DMS 273 treated with DMSO at 0.1 percent for 48 hours (cell line): ENCODE measurements at places on chromosomes 12 and 14.

DNA sequence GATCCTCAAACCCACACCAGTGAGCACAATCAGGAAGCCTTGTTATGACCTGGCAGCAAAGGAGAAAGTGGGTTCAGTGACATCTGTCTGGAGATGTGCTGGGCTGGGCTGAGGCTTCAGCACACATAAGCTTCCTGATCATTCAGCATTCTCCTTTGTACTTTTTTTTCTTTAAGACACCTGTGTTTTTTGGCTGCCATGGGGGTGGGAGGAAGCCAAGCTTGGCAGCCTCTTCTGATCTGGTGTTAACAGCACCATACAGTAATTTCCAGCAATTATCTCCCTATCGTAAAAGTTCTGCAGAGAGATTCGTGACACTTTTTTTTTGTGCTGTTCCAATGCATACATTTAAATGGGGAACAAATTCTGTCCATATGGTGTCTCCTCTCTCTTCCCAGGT is 38.9 kb upstream of the RASSF3 start:
- DNase-seq: no peak

DNA sequence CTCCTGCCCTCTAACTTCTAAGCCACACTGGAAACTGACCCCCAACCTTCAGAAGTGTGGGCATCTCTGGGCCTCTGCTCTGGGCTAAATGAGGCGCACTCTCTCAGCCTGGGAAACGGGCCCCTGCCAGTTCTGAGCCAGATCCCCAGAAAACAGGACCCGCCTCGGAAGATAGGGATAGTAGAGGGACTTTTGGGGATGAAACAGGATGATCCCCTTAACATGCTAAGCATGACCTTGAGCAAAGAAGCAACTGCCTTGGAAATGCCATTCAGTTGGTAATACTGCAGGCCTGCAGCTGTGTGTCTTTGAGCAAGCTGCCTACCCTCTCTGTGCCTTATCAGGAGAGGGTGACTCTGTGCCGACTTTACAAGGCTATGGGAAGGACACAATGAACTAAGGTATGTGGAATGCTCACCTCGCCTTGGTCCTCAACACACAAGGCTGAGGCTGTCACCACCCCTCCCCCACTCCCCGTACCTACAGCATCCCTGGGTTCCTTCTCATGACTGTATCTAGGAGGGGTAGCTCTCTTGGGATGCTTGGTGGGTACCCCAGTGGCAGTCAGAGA is 54.0 kb downstream of the NCOR2 start:
- DNase-seq: no peak

DNA sequence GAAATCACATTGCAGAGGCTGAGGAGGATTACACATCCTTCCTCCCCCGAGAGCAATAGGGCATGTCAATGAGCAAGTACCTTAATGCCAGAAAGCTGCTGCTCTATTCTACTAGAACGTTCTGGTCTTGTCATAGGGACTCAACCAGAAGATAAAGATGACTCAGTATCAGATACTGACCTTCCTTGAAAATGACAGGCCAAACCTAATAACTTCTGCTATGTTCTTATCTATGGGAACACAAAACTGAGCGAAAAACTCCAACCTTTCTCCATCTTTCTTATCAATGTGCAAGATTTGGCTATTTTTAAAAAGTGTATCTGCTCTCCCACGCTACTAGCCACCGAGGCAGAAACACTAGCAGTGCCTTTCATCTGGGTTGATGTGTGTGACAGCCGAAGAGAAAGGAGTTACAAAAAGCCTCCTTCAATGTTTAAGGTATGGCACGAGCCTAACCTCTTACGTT is 5.5 kb downstream of the CCDC92 start:
- no peak for DNase-seq

DNA sequence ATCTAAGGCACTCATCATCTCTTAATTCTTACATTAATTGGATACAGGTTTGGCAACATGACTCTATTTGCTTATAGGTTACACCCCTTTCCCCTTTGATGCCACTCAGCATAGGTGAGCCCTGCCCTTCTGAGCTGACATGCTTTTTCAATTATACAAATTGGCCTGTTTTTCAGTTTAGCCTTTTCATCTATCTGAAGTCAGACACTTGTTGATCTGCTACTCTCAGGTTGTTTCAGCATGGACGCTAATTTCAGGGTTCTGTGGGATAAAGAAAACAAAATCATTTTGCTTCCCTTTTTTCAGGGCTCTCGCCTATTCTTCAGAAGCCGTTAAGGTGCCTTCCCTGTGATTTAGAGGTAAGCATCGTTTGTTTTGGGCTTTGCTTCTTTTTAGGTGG is 55.3 kb downstream of the DACT1 start:
- DNase-seq: no peak

GRCh38 chr14:22002860-22003284 is 329.3 kb upstream of the OR4E1 start:
- no peak for DNase-seq

GRCh38 chr12:28925719-28926376 is 223.2 kb upstream of the FAR2 start:
- DNase-seq: no peak

DNA sequence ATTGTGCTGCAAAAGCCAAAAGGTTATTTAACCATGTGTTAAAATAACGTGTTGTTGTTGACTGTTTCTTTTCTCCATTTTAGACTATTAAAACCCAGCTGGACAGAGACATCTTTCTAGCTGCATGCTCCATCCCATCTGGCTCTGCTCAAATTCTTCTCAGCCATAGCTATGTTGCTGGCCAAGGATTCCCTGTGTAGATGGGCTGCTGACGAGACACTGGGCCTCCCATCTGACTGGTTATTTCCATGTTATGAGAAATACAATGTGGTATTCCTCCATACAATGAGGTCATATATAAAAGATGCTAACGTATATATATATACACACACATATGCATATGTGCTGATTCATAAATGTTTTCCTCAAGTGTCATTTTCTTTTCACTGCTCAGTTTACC is 30.1 kb downstream of the MED13L start:
- no peak for DNase-seq

DNA sequence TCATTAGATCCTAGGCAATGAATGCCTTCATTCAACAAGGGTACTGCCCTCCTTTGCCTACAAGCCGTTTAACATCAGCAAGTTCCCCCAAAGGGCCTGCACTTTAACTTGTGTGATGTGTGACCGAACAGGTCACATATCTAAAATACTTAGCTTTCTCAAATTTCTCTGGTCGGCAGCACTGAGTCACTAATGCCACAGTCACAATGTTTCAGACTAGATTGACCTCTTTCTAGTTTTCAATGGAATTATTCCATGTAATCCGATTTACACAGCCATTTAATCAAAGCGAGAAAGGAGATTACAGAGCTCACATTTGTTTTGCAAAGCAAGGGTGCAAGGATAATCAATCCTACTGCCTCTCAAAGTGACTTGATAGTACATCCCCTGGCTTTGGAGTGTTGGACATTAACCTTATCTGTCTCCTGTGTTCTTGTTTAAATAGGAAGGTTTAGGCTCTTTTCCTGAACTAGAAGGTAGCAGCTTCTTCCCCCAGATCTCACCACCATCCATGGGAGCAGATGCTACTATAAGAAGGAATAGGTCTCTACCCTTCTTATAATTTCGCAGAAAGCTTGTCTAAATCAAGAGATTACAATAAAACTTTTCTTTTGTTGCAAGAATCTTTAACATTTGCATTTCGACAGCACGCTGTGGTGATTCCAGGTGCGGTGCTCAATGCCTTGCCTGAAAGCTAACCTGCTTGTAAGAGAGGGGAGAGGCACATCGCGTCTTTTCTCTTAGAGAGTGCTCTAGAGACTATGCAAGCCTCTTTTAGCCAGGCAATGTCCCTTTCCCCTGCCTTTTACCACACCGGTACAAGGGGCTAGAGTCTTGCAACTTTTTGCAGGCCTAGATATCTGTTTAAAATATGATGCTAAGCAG is 1.8 kb downstream of the KITLG start:
- DNase-seq: no peak

GRCh38 chr14:69481815-69482568 is 2.5 kb upstream of the PLEKHD1 start:
- DNase-seq: no peak

DNA sequence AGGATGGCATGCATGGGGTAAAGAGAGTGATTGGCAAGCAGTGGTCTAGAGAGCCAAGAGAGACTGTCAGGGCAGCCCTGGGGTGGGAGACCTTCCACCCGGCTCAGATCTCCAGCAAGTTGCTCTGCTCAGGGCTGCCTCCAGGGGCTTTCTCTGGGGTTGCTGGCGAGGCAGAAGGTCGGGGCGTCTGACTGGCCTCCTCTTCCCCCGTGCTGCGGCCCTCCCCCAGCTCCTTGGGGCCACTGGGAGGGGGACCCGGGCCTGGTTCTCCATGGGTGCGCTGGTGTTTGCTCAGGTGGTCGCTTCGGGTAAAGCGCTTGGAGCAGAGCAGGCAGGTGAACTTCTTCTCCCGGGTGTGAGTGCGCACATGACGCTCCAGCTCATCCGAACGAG is 6.6 kb upstream of the AAAS start:
- DNase-seq: no peak

- no peak for DNase-seq
Observed at GRCh38 chr14:36947362-36947761, 225.0 kb downstream of the SLC25A21 start.

GRCh38 chr14:105351920-105352851 is 37.6 kb downstream of the PACS2 start:
- DNase-seq: peak; percentile 58

GRCh38 chr12:26422839-26423398 is 227.5 kb downstream of the SSPN start:
- peak; percentile 2 for DNase-seq

DNA sequence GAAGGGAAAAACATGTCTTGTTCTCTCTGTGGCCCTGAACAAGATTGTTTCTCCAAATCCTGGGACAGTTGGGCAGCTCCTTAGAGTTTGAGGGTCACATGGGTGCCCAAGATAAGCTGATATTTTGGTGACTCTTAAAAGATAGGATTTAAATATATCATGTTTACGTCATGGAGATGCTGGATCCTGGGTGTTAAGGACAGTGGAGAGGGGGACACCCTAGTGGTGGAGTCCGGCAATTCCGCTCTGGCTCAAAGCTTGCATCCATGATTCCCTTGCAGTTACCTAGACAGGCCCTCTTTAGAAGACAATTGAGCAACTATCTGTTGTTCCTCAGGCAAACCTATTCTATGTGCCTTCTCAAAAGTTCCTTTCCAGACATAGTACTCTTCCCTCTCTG is 101.8 kb downstream of the CMKLR1 start:
- no peak for DNase-seq

- no peak for DNase-seq
Observed at GRCh38 chr14:70845601-70846000, 36.3 kb upstream of the MAP3K9 start.

- no peak for DNase-seq
Observed at GRCh38 chr14:75723716-75724115, 62.7 kb downstream of the TTLL5 start.

- DNase-seq: no peak
Observed at GRCh38 chr12:65595016-65595560, 229.2 kb upstream of the HMGA2 start.

DNA sequence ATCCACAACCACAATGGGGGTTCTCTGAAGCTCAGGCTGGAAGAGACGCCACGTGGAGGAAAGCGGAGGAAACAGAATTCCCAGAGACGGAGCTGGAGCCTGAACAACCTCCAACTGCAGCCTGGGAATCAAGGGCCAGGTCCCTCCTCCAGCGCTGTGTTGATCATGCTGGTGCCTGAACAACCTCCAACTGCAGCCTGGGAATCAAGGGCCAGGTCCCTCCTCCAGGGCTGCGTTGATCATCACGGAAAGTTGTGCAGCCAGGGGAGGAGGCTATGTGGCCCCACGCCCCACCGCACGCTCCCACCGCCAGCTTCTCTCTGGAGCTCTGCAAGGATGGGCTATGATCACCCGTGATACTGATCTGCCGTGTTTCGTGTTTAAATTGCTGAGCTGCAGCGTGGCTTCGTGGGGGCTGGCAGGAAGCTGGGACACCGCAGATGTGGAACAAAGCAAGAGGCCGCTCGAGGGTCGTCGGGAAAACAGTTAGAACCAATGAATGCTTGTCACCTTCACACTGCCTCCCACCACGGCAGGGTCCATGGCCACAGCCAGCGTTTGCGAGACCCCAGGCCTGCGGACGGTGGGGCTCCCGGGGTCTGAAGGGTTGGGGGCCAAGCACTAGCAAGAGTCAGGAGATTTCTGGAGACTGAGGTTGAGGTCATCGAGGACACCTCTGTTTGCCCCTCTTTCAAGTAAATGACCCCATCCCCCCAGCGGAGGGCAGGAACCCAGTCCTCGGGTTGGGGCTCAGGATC is 51.8 kb upstream of the FBRSL1 start:
- no peak for DNase-seq

- DNase-seq: peak; percentile 42
Observed at GRCh38 chr12:104551-105081, 38.0 kb downstream of the IQSEC3 start.

GRCh38 chr14:31843361-31844091 is 233.6 kb upstream of the ARHGAP5 start:
- no peak for DNase-seq

GRCh38 chr12:31737763-31738162 is 8.9 kb upstream of the AMN1 start:
- no peak for DNase-seq

DNA sequence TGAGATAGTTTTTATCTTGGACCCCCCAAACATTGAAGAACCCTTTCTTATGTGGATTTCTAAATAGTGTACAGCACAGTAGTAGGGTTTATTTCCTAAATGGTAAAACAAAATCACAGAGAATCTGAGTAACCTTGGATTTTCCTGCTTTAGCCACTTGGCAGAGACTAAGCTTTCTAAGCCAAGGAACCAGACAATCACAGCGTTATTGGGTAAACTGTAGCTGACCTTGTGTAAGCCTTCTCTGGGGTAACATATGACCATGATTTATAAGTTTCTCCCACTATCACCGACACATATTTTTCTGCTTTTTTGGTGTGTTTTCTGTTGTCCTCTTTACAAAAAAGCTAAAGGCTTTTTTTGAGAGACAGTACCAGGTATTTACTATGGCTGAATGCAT is 136.3 kb upstream of the PZP start:
- no peak for DNase-seq

- no peak for DNase-seq
Observed at GRCh38 chr14:49527221-49527620, 59.0 kb downstream of the RPS29 start.

DNA sequence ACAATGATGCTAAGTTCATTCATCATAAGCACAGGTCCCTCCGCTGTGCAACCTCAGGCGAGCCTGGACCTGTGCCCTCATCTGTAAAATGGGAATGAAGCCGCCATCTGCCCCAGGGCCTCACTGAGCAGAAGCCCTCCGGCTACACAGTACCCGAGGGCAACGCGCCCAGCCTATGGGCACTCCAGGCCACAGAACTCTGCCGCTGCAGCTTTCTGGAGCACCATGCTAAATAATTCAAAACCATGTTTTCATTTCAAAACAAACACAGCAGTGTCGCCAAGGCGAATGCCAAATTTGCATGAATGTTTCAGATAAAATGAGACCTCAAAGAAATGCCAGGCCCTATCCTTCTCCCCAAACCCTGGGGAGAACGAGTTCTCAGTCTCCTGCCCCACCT is 4.0 kb downstream of the NCOR2 start:
- no peak for DNase-seq
